Endothelial cell of umbilical vein (primary cell): ENCODE measurements at places on chromosomes 7 and 10. TPM values are rescaled to one million over a fixed set of nuclear protein-coding genes. Genes with fewer than 3 reads are reported as not detected.

- DNase-seq = no peak
- no peaks in the 10 kb centered on the region for H3K27me3 ChIP-seq
- no peak overlapping the region for H3K4me3 ChIP-seq
- no peaks in the 10 kb centered on the region for H3K4me1 ChIP-seq
Measured at GRCh38 chr10:18463673-18464211, 187.6 kb downstream of the NSUN6 start.

DNA sequence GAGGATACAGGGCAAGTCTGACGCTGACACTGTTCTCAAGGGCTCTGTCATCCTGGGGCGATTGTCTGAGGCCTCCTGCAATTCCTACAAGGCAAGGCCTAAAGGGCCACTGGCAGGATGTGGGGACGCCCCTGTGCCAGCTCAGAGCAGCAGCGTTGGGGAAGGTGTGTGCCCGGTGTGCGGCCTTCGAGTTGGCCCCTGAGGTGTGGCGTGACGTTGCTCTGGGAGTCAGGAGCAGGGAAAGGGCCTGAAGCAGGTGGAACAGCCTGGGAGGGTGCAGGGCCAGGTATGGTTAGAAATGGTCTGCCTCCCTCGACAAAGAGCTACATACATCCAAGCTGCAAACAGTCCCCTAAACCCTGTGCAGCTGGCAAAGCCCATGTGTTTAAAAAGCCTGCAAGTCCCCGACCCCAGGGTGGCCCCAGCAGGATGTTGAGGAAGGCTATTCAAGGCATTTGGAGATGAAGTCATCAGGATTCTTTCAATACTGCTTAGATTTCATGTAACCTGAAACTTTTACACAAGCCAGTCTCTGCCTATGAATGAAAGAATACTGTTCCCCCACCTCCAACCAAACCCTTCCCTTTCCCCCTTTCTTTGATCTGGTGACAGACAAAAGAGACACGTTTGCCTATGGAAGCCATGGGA is 142.5 kb upstream of the TNS3 start:
- peaks cover 2% of the 10 kb centered on the region for H3K27me3 ChIP-seq
- H3K4me1 ChIP-seq = peaks cover 9% of the 10 kb centered on the region
- H3K4me3 ChIP-seq = no peak overlapping the region
- no peaks in the 10 kb centered on the region for H3K36me3 ChIP-seq

CPXM2 gene
- total RNA-seq = 0.42 and 2.7 TPM in 2 replicates

DNA sequence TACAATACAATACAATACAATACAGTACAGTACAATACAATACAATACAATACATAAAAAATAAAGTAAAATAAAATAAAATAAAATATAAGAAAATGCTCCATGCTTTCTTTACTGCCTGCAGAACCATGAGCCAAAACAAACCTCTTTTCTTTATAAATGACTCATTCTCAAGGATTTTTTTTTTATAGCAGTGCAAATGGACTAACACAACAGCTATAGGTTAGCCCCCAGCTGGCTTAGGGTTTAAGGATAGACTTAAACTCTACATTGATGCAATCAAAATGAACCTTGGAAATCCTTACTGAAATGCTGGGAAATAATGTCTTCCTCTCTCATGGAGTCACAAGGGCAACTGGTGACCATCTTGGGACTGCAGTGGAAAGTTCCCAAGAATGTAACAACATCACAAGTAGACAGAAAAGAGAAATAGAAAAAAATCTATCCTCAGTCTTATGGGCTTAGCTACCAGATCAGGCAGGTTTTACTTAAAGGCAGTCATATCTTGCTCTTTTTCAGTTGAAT is 348.9 kb downstream of the ARL4A start:
- no peak overlapping the region for H3K27ac ChIP-seq
- no peaks in the 10 kb centered on the region for H3K27me3 ChIP-seq
- H3K36me3 ChIP-seq = no peaks in the 10 kb centered on the region
- no peaks in the 10 kb centered on the region for H3K4me1 ChIP-seq

PMS2 gene
- 14.5 and 15.9 TPM in 2 replicates for total RNA-seq

GRCh38 chr7:298375-298702 is 8.4 kb downstream of the FOXL3 start:
- no peak overlapping the region for H3K4me3 ChIP-seq
- no peak overlapping the region for H3K27ac ChIP-seq
- DNase-seq = no peak
- H3K27me3 ChIP-seq = peaks cover 3% of the 10 kb centered on the region
- no peaks in the 10 kb centered on the region for H3K36me3 ChIP-seq

DNA sequence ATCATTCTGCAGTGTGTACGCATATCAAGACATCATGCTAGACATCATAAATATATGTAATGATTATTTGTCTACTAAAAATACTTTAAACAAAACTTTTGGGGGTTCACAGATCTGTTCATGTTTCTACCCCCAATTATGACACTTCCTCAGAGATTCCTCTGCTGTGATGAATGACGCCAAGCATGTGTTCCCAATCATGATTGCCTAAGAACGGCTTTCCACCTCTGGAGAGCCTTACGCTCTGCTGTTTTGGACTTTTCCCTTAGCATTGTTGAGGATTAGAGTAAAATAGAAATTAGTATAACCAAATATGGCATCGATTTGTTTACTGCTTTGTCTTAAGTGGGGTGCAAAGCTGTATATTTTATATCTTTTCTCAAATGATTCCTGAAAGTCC is 236.3 kb upstream of the IGFBP3 start:
- H3K36me3 ChIP-seq = no peaks in the 10 kb centered on the region
- DNase-seq = no peak
- no peaks in the 10 kb centered on the region for H3K4me1 ChIP-seq
- H3K27ac ChIP-seq = no peak overlapping the region
- no peak overlapping the region for H3K4me3 ChIP-seq
- H3K27me3 ChIP-seq = no peaks in the 10 kb centered on the region

DNA sequence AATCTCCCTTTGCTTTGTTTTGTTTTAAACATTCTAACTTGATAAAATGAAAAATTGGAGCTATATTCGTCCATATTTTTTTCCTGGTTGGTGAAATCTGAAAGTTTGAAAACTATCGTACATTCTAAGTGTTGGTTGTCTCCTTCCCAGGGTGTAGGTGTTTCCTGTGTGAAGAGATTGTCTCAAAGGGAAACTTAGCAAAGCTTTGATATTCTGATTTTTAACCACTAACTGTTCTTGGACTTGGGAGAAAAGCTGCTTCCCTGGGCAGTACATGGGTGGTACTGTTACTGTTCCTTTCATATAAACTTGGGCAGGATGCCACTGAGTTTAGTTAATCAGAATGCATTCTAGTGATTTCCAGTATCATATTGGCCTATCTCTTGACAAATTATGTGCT is 253.5 kb upstream of the LRGUK start:
- peak; percentile 4 for DNase-seq
- no peak overlapping the region for H3K27ac ChIP-seq
- H3K36me3 ChIP-seq = no peaks in the 10 kb centered on the region
- no peak overlapping the region for H3K4me3 ChIP-seq
- H3K4me1 ChIP-seq = no peaks in the 10 kb centered on the region
- H3K27me3 ChIP-seq = no peaks in the 10 kb centered on the region

- H3K4me3 ChIP-seq = no peak overlapping the region
- DNase-seq = no peak
- no peaks in the 10 kb centered on the region for H3K27me3 ChIP-seq
- H3K27ac ChIP-seq = no peak overlapping the region
- H3K36me3 ChIP-seq = no peaks in the 10 kb centered on the region
Measured at GRCh38 chr10:63720676-63721075, 199.5 kb downstream of the REEP3 start.

EBLN1 gene
- not detected in 2 replicates for total RNA-seq

ZYX gene
- 533 and 545 TPM in 2 replicates for total RNA-seq

- H3K27me3 ChIP-seq = no peaks in the 10 kb centered on the region
- H3K27ac ChIP-seq = no peak overlapping the region
- no peaks in the 10 kb centered on the region for H3K36me3 ChIP-seq
- no peaks in the 10 kb centered on the region for H3K4me1 ChIP-seq
- no peak for DNase-seq
- no peak overlapping the region for H3K4me3 ChIP-seq
Measured at GRCh38 chr10:36692759-36693158, 432.6 kb upstream of the ANKRD30A start.

SPAM1 gene
- not detected in 2 replicates for total RNA-seq

DNA sequence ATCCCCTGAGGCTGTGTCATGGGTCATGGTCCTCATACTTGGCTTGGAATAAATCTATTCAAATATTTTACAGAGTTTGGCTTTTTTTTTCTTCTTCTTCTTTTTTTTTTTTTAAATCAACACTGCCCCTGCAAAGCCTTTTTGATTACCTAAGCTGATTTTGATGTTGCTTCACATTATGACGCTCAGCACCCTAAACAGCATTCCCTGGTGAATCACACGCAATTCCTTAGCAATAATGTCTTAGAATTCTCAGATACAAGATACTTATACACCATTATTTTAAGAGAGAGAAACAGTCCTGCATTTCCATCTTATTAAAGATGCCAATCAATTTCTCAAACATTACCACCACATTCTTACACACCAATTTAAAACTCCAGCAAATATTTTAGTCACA is 323.7 kb upstream of the IGFBP3 start:
- H3K27ac ChIP-seq = no peak overlapping the region
- DNase-seq = no peak
- no peaks in the 10 kb centered on the region for H3K27me3 ChIP-seq
- no peaks in the 10 kb centered on the region for H3K4me1 ChIP-seq
- no peak overlapping the region for H3K4me3 ChIP-seq

- no peaks in the 10 kb centered on the region for H3K36me3 ChIP-seq
- no peak overlapping the region for H3K27ac ChIP-seq
- H3K4me3 ChIP-seq = no peak overlapping the region
- DNase-seq = no peak
- no peaks in the 10 kb centered on the region for H3K27me3 ChIP-seq
Measured at GRCh38 chr7:71238581-71239295, 106.8 kb downstream of the GALNT17 start.

GRCh38 chr10:113680190-113681111 is 739 bp downstream of the CASP7 start:
- peaks cover 11% of the 10 kb centered on the region for H3K4me1 ChIP-seq
- H3K4me3 ChIP-seq = peak overlapping the region; percentile 78

UPK3BL2 gene
- 29.8 and 30.6 TPM in 2 replicates for total RNA-seq

- H3K4me1 ChIP-seq = peaks cover 28% of the 10 kb centered on the region
- peaks cover 21% of the 10 kb centered on the region for H3K36me3 ChIP-seq
- H3K4me3 ChIP-seq = no peak overlapping the region
- no peak for DNase-seq
Measured at GRCh38 chr10:13794992-13795612, 208.3 kb downstream of the PRPF18 start.

- no peak for DNase-seq
- H3K4me3 ChIP-seq = no peak overlapping the region
- peaks cover 5% of the 10 kb centered on the region for H3K36me3 ChIP-seq
- H3K27ac ChIP-seq = no peak overlapping the region
- no peaks in the 10 kb centered on the region for H3K4me1 ChIP-seq
Measured at GRCh38 chr10:127384532-127384931, 164.6 kb upstream of the NPS start.

GRCh38 chr10:122236690-122237306 is 34.3 kb upstream of the BTBD16 start:
- H3K27ac ChIP-seq = no peak overlapping the region
- no peaks in the 10 kb centered on the region for H3K27me3 ChIP-seq
- no peak for DNase-seq
- peaks cover 10% of the 10 kb centered on the region for H3K36me3 ChIP-seq
- H3K4me3 ChIP-seq = no peak overlapping the region
- H3K4me1 ChIP-seq = no peaks in the 10 kb centered on the region

DNA sequence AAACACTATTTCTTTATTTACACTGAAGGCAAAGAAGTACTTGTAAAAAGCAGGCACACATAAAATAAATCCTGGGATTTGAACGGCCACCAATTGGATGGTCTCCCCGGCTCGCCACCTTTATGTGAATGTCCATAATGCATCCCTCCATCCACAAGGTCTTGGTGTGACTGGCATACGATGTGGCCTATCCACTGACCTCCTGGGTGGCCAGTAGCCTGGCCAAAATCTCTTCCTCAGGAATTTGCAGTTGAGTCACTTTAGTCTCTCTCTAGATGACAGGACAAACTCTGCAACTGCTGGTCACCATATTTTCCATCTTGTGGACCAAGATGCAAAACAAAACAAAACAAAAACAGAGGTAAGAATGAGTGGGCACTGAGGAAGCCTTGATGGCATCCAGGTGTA is 39.1 kb downstream of the CDK1 start:
- no peak overlapping the region for H3K4me3 ChIP-seq
- H3K27ac ChIP-seq = no peak overlapping the region
- no peaks in the 10 kb centered on the region for H3K27me3 ChIP-seq

PRTFDC1 gene
- 24.2 and 27.0 TPM in 2 replicates for total RNA-seq

DNA sequence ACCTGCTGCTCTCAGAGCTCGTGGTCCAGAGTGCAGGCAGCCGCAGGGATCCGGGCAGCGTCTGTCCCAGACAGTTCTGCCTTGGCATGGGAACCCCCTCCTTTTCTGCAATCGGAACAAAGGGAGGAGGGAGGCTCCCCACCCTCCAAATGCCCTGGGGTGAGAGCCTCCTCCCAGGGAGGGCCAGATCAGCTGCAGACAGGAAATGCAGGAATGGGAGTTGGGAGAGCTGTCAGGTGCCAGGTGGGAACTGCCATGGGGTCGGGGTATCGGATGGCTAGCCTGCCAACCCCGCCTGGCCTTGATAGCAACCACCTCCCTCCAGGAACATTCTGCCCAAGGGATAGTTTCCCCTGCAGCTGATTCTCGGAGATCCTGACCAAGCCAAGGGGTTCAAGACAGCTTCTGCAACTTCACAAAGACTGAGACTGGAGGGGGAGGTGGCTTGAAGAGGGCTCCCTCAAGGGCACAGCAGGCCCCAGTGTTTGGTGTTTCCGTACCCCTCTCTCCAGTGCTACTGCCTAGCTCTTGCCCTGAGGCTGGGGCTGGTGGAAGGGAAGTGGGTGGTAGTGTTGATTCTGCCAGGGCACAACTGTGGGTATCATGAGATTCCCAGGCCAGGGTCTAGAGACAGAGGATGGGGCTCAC is at the start of gene CALML5:
CALML5 (minus strand) TSS at position 78 of the 648 bp plus-strand sequence. CDS start 132 bp downstream, outside the sequence.
- no peaks in the 10 kb centered on the region for H3K4me1 ChIP-seq
- no peak for DNase-seq
- no peaks in the 10 kb centered on the region for H3K36me3 ChIP-seq
- no peak within 1 kb of the TSS for H3K27ac ChIP-seq
- H3K27me3 ChIP-seq = peaks cover 2% of the 10 kb centered on the region
- H3K4me3 ChIP-seq = no peak within 1 kb of the TSS

GRCh38 chr7:133364959-133365690 is 112.2 kb downstream of the EXOC4 start:
- peaks cover 26% of the 10 kb centered on the region for H3K4me1 ChIP-seq
- no peak overlapping the region for H3K4me3 ChIP-seq
- H3K36me3 ChIP-seq = no peaks in the 10 kb centered on the region
- no peaks in the 10 kb centered on the region for H3K27me3 ChIP-seq
- DNase-seq = peak; percentile 86

CPA2 gene
- total RNA-seq = not detected in 2 replicates
